ENCODE measurements at places on chromosomes 1 and 21. TPM values are rescaled to one million over a fixed set of nuclear protein-coding genes. Genes with fewer than 3 reads are reported as not detected.

OR6K2 gene
- total RNA-seq, result not detected

DNA sequence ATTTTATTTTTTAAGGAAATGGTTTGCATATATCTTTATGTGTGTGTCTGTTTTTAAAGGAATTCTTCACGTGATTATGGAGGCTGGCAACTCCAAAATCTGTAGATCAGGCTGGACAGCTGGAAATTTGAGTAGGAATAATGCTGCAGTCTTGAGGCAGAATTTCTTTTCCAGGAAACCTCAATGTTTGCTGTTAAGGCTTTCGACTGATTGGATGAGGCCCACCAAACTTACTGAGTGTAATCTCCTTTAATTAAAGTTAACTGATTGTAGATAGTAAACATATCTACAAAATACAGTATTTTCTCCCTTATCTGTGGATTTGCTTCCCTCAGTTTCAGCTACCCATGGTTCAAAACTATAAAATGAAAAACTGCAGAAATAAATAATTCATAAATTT is 883.1 kb downstream of the TTLL7 start:
- H3K4me3 ChIP-seq, result no peak overlapping the region
- H3K27ac ChIP-seq, result no peak overlapping the region
- no peaks in the 10 kb centered on the region for H3K27me3 ChIP-seq
- H3K36me3 ChIP-seq, result no peaks in the 10 kb centered on the region
- DNase-seq, result no peak
- H3K4me1 ChIP-seq, result no peaks in the 10 kb centered on the region

DNA sequence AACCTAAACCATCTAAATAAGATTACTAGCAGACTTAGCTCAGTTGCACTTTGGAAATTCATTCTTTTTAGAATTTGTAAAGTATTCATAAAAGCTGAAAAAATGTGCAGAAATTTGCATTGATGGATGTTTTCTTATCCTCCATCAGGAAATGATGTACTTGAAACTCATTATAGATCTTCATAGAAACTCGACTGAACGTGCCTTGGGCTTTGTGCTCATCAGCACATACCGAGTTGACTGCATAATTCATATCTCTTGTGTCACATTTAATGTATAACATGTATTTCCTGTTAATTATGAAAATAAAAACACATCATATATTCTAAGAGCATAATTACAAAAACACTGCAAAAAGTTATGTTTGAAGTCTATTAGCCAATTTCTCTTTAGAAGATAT is 290.9 kb upstream of the NR5A2 start:
- H3K27ac ChIP-seq, result no peak overlapping the region
- H3K4me3 ChIP-seq, result no peak overlapping the region
- DNase-seq, result no peak
- H3K4me1 ChIP-seq, result no peaks in the 10 kb centered on the region

DNA sequence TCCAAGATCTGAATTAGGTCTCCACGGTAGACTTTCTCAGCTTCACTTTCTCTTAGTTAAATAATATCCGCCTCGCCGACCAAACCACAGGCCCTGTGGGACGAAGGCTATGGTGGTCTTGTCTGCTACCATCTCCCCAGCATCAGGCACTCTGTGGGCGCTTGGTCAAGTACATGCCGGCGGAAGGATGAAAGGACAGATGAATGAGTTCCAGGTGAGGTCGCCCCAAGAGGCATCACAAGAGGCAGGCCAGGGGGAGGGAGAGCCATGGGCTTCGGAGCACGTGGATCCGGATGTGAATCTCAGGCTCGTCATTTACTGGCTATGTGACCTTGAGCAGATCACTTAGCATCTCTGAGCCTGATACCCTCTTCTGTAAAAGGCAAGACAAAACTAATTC is 33.5 kb downstream of the ECE1 start:
- H3K36me3 ChIP-seq, result no peaks in the 10 kb centered on the region
- no peak overlapping the region for H3K4me3 ChIP-seq
- H3K27me3 ChIP-seq, result no peaks in the 10 kb centered on the region
- no peak for DNase-seq

DNA sequence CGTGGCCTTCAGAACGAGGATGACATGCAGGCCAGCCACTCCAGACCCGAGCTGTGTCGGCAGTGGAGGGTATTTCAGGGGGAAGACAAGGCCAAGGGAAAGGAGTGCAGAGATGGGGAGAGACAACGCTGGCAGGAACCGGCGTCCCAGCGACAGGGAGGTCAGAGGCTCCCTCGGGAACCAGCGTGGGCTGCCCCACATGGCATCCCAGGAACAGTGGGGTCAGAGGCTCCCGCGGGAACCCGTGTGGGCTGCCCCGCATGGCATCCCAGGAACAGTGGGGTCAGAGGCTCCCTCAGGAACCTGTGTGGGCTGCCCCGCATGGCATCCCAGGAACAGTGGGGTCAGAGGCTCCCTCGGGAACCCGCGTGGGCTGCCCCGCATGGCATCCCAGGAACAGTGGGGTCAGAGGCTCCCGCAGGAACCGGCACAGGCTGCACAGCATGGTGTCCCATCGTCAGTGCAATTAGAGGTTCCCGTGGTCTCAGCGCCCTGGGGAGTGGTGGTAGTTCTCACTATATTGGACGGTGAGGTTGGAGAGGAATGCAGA is 43.0 kb downstream of the SLC19A1 start:
- H3K36me3 ChIP-seq, result no peaks in the 10 kb centered on the region
- no peaks in the 10 kb centered on the region for H3K4me1 ChIP-seq
- no peak overlapping the region for H3K4me3 ChIP-seq
- no peaks in the 10 kb centered on the region for H3K27me3 ChIP-seq
- no peak for DNase-seq

Data from upper lobe of left lung (tissue), 6 donors.